ENCODE measurements at places on chromosomes 16 and 17. TPM values are rescaled to one million over a fixed set of nuclear protein-coding genes. Genes with fewer than 3 reads are reported as not detected.

The CSH1 gene
- not detected for total RNA-seq

The RHBDL1 gene
- total RNA-seq: 3.0 TPM

The NUPR1 gene
- 345 TPM for total RNA-seq

DNA sequence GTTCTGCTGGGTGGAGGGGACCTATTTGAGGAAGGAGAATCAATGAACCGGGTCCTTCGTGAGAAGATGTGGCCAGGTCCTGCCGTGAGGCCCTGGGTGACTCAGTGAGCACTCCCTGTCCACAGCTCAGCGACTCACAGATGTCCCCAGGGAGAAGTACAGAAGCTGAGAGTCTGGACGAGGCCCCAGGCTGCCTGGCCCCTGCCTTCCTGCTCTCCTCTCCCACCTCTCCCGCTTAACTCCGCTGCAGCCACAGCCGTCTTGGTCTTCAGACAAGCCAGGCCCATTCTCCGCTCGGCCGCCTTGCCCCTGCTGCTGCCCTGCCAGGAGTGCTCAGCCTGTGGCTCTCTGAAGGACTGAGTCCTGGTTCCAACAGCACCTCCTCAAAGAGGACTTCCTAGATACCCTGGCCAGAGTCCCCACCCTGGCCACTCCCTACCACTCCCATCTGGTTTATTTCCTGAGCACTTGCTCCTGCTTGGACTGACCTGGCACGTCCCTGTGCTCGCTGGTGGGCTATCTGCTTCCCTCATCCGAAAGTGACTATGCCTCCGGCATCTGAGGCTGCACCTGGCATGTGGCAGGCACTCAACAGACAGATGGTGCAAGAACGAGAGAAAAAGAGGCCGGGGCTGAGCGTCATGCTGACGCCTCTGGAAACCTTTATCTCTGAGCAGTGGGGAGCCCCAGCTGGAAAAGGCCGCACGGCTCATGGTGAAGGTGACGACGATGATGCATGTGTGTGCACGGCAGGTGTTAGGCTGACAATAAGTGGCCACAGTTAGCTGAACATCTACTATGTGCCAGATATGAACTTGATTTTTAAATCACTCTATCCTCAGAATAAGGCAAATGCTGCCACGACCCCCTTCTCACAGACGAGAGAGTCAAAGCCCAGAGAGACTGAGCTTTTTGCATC is 9.2 kb upstream of the TNFRSF13B start:
- no peak for DNase-seq

DNA sequence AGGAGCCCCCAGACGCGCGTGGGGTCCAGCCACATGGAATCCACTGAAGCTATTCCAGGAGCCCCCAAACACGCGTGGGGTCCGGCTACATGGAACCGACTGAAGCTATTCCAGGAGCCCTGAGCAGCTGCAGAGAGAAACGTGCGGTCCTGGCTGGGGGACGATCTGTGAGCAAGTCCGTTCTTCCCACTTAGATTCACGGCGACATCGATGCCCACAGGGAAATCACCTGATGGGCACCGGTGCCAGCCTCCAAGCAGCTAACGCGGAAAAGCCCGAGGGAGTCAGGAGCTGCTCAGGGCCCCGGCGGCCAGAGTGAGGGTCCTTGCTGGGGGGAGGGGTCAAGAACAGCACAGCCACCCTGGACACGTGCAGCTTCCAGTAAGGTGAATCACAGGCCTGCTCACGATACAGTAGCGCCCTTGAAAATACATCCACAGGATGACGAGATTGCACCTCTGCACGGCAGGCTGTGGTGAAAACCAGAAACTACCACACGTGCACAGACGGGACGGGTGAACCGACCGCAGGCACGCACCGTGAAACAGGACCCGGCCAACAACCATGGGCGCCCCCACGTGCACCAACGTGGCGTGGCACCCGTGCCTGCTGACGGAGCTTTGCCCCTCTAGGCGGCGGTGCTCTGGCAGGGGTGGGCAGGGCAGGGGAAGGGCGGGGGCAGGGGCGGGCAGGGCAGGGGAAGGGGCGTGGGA is 77.7 kb upstream of the GNG13 start:
- DNase-seq: no peak

DNA sequence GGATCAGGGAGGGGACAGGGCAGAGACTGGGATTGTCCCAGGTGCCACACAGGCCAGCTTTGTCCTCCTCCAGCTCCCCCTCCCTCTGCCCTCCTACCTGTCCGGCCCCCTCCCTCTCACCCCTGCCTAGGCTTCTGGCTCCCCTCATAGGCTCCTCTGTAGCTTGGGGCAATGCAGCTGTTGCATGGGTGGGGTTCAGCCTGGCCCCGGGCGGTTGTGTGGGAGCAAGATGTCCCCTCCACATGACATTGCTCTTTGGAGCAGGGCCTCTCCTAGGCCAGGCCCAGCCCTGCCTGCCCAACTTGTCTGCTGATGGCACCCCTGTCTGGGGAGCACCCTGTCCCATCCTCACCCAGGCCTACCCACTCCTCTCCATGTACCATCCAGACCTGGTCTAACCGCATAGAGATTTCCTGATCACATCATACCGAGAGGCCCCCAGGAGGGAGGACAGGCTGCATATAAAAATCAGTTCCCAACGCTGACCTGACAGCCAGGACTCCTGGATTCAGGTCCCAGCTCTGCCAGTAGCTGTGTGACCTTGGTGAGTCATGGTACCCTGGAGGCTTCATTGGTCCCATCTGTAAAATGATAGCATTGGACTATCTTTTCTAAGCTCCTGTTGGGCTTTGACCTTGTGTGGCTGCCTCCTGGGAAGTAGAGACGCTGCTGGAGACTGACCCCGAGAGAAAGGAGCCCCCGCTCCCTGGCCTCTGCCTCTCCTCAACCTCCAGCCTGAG is 48.8 kb upstream of the DLX4 start:
- DNase-seq: no peak

DNA sequence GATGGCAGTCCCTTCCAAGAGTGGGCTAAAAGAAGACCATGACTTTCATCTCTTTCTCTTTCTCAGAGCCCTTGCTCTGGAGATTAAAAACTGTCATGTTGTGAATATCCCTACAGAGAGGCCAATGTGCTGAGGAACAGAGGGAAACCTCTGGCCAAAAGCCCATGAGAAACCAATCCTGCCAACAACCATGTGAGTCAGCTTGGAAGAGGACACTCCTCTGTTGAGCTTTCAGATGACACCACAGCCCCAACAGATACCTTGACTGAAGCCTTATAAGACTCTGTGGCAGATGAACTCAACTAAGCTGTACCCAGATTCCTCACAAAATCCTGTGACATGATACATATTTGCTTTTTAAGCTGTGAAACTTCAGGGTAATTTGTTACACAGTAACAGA is 19.6 kb downstream of the CPPED1 start:
- no peak for DNase-seq

DNA sequence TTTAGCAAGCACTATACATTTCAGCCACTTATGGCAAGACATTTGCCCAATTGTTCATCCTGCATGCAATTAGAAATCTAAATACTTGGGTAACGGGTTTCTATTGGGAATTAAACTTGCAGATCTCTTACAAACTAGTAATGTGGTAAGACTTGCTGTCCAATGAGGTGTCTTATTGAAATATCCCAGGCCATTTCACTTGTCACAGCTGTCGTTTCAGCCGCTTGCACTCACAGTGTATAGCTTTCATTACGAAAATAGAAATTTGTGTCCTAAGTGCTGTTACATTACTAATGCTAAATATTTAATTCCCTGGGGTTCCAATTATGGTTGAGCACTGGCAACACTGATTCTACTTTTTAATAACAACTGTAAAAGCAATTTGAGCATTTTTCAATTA is 40.3 kb upstream of the IRX5 start:
- DNase-seq: no peak

All from MCF 10A (cell line).